Right forelimb (tissue), 1 donor: ENCODE measurements at places on chromosomes 13 and 19.

DNA sequence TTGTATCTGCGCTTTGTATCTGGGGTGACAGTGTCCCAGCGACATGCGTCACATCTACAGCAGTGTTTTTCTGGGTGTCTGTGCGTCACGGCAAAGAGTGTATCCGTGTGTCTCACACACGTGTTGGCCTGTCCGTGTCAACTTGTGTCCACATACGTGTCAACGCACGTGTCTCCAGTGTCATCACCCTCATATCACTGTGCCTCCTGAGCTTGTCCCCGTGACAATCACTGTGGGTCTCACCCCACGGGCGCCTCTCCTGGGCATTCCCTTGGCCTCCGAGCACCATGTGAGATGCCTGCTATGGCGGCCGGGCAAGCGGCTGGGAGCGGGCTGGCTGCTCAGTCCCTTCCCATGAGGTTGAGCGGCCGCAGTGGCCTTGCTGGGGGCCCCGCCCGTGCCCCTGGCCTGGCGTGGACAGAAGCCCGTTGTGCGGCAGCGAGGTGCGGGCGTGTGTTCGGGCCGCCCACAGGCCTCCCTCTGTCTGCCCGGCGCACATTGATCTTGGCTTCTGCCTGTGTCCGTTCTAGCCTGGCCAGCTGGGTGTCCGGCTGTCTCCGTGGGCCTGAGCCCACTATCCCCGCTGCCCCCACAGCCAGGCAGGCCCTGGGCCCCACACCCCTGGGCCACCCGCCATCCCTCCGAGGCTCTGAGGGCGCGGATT, 6.4 kb downstream of the NFIX start:
- peak; percentile 73 for DNase-seq

GRCh38 chr19:7545904-7546303, 10.4 kb downstream of the PNPLA6 start:
- DNase-seq = no peak

GRCh38 chr13:89880201-89880600, 1467.3 kb upstream of the MIR17HG start:
- no peak for DNase-seq

- DNase-seq = no peak
Observed at GRCh38 chr19:41907994-41908615, 20.1 kb downstream of the ERFL start.

GRCh38 chr13:75907044-75907443, 270.9 kb downstream of the LMO7 start:
- DNase-seq = no peak
